ENCODE measurements at places on chromosomes 12 and 14.

DNA sequence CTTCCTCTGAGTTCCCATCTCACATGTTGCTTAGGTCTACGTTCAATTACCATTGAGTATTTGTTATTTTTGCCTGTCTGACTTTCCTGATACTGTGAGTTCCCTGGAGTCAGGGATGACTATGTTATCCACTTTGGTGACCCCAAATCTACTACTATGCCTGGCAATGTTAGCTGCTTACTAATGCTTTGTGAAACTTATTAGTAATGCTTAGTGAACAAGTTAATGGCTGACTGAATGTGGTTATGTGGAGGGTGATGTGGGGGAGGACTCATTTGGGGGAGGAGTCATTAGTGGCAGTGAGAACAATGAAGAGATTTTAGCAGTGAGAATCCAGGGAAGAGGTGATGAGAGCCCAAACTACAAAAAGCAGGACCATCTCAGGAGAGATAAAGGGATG lies 121.6 kb downstream of the KTN1 start:
- no peak for DNase-seq

DNA sequence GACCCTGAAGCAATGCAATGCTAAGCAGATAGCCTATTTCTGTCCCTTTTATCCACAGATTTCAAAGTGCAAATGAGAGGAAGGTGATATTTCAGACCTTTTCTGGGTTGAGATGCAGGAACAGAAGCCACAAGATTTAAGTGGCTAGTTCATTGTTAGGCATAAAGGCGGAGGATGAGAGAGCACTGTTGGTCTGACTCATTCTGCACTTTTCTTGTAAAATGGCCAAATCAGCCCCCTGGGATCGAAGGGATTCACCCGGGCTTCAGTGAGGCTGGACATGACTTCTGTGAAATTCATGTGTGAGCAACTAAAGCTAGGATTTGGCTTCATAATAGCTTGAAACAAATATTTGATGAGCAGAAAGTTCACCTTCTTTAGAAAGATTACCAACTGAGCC lies 101.9 kb upstream of the OVCH1 start:
- DNase-seq: peak; percentile 71

DNA sequence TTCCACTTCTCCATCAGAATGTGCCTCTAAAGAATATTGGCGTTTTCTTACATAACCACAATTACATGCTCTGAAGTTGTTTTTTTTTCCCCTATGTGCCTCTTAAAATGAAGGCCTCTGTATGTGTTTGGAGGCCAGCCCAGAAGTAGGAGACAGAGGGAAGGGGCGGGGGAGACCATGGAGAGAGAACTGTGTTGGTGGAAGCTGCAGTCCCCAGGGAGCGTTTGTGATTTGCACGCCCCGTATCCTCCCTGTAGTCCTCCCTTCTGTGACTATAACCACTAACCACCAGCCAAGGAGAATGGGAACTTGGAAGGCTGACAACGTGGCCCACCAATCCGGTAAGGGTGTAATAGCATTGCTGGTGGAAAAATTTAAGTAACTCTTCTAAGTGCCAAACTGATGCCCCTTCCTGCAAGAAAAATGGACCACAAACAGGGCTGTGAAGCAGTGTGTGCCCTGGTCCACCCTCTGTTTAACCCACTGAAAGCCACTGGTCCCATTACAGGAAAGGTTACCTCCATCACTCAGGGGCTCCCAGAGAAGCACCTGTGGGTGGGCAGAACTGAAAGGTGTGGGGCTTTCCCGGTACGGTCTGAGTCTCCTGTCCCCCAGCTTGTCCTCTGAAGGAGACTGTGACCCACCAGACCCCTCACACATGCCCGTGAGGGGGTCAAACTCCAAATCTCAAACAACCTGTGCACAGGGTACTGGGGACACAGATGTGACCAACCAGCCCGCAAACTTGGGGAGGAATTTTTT lies 36.8 kb downstream of the CCDC88C start:
- DNase-seq: peak; percentile 68

- DNase-seq: no peak
Measured at GRCh38 chr12:67043771-67044170, 225.4 kb upstream of the CAND1 start.

DNA sequence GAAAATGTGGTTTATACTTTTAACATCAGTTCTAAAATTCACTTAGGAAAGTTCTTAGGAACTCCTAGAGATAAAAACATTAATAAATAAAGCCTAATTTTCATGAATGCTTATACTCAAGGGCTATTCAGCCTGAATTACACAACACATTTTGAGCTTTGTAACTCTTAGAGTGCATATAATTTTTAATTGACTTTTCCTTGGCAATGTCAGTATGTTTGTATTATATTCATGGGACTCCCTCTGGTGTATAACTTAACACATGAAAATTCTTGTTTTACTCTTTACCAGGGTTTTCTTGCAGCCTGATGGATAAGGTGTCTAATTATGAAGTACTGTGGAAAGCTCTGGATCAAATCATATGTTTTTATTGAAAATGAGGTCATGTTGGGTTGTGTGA lies 150.6 kb upstream of the HMGA2 start:
- DNase-seq: no peak

DNA sequence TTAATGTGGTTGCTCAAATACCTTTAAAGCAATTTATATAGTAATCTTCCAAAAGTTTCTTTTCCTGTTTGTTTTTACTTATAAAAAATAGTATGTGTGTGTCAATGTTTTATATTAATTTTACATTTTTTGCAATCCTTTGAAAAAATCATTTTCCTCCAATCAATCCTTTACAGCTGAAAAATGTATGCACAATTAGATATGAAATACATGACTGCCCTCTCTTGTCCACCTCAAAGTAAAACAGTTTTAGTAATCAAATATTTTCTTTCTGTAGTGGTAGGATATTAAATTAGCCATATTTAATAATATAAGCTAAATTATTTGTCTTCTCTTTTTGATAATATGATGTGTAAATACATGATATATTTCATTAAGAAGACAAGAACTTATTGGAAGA lies 269.9 kb downstream of the ADAMTS20 start:
- no peak for DNase-seq

GRCh38 chr14:102279688-102280348 lies 25.1 kb downstream of the MOK start:
- DNase-seq: peak; percentile 99

DNA sequence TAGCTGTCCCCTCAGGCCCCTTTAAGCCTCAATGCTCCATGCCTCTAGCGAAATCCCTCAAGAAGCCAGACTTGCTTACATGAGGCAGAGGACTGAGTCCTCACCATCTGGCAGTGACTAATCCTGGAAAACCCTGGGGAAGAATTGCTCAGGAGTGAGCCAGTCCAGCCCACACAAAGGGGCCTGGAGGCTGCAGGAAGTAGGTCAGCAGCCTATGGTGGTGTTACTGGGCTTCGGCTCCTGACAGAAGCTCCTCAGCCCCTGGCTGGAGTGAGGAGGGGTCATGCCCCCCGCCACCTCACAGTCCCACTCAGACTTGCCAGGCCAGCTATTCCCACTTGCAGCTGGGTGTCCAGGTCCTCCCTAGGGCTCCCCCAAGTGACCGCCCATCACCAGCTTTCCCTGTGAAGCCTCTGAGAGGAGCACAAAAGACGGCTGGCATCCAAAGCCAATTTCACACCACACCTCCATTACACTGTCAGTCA lies 250.5 kb downstream of the DPF3 start:
- peak; percentile 96 for DNase-seq

GRCh38 chr14:99384450-99385417 lies 95.9 kb downstream of the SETD3 start:
- DNase-seq: no peak

GRCh38 chr14:70655110-70655826 lies 13.6 kb downstream of the TTC9 start:
- no peak for DNase-seq

DNA sequence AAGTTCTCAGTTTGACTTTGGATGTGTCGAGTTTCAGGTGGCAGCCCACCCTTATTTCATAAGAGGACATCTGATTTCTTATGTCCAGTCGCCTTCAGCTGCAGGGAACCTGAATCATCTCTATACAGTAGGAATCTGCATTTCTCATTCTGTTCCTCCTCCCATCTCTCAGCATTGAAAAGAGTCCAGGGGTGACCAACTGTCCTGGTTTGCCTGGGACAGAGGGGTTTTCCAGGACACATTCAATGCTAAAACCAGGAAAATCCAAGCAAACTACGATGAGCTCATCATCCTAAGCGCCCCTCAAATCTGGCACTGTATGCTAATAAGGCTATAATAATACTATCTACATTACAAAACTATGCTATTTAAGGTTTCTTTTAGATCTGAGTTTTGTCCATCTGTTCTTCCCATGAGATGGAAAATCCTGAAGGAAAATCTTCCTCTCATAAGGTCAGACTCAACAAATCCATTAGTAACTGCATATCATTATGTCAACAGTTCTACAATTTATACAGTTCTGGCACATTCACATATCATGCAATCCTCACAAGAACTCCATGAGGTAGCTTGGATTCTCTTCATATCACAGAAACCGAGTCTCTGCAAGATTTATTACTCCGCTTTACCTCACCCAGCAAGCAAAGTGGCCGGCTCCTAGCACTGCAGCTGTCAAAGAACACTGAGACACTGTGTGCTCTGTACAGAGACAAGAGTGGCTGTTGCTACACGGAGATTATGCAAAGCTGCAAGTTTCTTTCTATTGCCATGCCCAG lies 15.6 kb upstream of the CALM1 start:
- DNase-seq: no peak

DNA sequence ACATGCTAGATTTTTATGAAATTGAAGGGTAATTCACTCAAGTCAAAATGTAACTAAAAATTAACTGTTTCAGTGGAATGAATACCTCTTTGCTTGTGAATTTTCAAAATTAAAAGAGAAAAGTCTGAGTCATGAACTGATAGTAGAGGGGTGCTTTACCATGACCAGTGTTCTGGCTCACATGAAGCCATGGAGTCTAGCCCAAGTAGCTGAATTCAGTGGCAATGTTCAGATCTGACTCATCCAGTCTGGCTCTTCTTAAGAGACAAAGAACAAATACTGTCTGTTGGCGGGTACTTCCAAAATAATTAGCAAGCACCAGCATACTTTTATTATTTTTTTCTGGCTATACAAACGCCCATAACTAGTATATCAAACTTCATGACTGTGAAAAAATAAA lies 366.3 kb upstream of the GARIN6 start:
- DNase-seq: no peak

DNA sequence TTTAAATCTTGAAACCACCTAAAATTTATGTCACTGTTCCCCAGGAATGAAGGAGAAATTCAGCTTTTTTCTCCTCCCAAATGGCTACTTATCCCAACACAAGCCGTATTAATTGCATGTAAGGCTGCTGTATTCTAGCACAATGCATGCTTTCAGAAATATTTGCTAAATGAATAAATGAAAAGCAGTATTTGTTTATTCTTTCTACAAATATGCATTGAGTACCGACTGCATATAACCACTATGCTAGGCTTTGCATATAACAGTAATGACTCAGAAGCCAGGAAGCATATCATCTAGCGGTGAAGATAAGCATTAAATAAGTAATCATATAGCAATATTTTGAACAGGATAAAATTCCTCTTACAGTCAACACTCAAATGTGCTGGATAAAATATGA lies 5.7 kb upstream of the LRR1 start:
- DNase-seq: peak; percentile 56

GRCh38 chr14:90107789-90108188 lies 46.0 kb downstream of the KCNK13 start:
- no peak for DNase-seq

DNA sequence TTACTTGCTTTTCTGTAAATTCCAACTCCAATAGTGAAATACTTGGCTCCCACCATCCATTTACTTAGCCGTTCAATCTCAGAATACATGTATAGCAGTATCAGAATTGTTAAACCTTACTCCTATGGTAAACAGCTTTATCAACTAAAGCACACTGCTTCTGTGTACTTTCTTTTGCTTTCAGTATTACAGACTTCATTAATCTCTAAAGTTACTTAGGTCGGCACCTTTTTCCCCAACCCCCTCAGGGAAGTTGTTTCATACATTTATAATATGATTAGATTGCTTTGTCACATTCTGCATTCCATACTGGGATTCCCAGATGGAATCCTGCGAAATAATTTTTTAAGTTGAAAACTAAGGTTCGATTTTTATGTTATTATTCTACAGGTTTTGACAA lies 12.5 kb downstream of the AVPR1A start:
- DNase-seq: no peak

- no peak for DNase-seq
Measured at GRCh38 chr14:39442293-39442692, 10.1 kb upstream of the FBXO33 start.

DNA sequence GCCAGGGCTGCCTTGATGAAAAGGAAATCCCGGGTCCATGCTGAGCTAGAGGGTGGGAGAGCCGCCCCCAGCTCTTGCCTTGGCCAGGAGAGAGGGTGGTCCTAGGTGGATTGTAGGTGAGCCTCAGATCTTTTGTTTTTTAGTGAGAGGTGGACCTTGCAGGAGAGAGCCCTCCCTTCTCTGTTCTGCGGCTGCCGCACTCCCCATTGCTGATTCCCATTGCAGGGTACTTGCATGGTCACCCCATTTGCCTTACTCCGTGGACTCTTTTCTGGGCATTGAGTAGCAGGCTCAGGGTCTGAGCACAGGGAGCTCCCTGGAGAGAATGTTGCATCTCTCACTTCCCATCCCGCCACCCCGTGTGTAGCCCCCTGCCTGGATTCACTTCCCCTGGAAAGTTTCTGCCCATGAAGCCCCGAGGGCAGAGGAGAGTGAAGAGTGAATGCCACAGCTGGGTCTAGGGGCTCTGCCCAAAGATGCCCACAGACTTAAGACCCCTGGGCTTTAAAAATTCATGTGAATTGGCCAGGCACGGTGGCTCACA lies 10.2 kb downstream of the VASH1 start:
- DNase-seq: no peak

DNA sequence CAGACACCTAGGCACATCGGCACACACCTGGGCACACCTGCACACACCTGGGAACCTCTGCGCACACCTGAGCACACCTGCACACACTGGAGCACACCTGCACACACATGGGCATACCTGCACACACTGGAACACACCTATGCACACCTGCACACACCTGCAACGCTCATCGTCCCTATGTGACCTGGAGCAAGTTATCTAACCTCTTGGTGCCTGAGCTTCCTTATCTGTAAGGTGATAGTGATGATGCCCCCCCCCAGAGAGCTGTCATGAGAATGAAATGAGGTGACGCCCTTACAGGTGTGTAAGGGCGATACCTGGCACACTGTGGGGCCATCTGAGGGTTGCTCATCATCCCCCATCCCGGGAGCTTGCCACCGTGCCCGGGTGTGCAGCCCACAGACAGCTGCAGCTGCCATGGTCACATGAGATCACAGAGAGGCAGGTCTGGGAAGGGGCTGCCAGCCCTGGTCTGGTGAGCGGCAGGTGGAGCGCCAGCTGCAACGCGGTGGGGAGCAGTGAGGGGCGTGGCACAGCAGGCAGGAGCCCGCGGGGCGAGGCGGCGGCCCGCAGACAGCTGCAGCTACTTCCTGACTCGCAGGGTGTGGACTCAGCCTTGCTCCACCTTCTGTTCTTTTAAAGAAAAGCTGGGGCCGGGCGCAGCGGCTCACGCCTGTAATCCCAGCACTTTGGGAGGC lies 59.9 kb upstream of the FBRSL1 start:
- DNase-seq: no peak

DNA sequence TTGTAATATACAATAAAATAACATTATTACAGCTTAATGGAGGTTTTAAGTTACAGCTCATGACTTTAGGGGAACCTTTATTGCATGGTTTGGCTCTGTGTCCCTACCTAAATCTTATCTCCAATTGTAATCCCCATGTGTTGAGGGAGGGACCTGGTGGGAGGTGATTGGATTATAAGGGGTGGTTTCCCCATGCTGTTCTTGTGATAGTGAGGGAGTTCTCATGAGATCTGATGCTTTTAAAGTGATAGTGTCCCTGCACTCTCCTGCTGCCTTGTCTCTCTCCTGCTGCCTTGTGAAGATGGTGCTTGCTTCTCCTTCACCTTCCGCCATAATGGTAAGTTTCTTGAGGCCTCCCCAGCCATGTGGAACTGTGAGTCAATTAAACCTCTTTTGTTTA lies 132.1 kb upstream of the SYT1 start:
- DNase-seq: no peak

Data from brain microvascular endothelial cell (primary cell).